Adrenal gland (tissue), 19 donors: ENCODE measurements at places on chromosomes 4 and X.

DNA sequence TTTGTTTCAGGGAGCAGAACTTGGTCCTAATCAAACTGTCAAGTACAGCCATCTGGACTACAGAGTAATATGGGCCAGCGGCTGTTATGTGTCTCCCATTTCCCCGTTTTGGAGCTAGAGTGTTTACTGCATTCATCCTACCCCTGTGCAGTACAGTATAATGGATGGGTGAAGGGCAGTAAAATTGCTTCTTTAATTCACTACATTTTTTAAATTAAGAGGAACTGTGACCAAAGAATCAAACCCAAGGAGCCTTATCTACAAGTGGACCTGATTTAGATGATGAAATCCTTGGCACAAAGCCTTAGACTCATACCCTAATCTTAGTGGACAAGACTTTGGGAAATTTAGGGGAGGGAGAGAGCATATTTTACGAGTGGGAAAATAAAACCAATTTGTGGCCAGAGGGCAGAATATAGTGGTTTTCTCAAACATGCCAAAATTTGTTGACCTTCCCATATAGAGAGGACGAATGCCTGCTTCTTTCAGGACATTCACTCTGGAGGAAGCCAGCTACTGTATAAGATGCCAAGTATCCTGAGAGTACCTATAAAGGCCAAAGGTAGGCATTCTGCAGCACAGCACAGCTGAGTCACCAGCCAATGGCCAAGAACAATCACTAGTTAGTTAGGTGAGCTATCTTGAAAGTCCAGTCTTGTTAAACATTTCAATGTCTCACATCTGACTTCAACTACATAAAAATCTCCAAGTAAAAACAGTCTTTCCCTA lies 253.8 kb upstream of the KCNIP4 start:
- DNase-seq = no peak

DNA sequence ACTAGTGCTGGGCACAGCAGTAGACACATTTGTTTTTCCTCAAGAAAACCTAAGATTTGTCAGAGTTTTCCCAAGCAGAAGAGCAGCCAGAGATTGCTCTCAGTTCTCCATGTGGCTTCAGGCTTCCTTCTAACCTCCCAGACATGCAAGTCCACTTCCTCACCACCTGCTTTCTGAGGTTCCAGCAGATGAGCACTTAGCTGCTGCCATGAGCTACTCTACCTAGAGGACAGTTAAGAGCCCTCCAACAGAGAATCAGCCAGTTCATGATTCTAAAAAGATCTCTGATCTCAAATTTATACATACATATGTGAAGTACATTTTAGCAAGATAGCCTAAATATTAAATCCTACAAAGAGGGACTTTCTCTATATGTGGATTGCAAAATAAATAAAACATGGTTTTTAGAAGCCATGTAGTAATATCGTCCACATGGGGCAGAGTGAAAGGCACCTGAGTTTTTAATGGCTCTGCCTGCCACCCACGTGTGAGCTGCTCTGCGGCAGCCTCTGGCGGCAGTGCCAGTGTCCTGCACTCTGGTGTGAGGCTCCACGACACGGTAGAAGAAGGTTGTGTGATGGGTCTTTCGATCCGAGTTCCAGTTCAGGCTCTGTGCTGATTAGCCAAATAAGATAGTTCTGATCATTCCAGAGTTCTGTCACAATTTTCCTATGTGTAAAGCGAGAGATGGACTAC lies 10.3 kb downstream of the CYP4V2 start:
- no peak for DNase-seq

- DNase-seq = peak; percentile 57
These were observed 54.0 kb downstream of the MAML3 start for GRCh38 chr4:140099983-140100382.

DNA sequence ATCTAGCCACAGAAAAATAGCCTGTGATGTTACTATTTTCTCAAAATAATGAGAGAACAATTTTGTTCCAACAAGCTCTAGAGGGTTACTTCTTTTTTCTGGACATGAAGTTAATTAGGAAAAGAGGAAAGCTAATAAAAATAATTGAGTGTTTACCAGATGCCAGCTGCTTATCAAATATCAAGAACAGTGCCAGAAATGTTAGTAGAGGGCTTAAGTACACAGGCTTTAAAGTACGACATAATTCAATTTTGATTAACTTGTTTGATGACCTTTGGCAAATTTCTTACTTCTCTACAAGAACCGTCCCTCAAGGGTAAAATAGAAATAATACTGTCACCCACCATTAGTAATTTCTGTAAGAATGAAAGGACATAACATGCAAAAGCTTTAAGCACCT lies 977.0 kb downstream of the FSTL5 start:
- DNase-seq = no peak

DNA sequence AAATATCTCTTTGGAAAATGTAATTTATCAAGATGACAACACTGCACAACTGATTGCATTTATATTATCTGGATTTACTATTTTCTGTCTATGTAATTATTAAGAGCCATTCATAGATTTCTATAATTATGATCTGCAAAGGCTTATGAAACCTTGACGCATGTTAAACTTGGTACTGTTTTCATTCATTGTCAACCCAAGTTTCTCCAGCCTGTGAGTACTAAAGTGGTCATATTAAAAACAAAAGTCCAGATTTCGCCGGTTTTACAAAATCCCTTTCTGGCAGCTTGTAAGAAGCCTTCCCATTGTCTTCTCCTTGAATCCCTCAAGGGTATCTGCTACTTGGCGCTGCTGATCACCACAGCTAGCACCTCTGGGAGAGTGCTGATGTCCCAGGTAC lies 19.7 kb upstream of the GRPR start:
- DNase-seq = no peak

GRCh38 chr4:112422644-112423043 lies 93.3 kb downstream of the NEUROG2 start:
- DNase-seq = no peak

- DNase-seq = no peak
These were observed 506.9 kb downstream of the MID1IP1 start for GRCh38 chrX:39308126-39308525.

GRCh38 chrX:11334165-11334564 lies 41.0 kb downstream of the AMELX start:
- DNase-seq = no peak

DNA sequence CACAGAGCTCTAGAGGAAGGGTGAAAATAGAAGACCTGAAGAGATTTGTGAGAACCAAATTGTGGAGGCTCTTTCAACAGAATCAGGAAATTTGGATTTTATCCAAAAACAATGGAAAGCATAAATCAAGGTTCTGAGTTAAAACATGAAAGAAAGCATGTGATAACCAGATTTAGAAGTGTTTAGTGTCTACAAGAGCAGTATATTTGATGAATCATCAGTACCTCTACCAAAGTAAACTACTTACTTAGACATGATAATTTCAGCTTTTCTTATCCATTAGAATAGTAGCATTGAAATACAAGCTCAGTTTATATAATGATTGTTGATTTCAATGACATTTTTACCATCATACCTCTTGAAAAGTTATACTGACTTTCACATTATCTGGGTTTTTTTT lies 25.9 kb upstream of the INTU start:
- DNase-seq = no peak

GRCh38 chrX:125810856-125811255 lies 355.2 kb downstream of the DCAF12L2 start:
- DNase-seq = no peak

- peak; percentile 95 for DNase-seq
These were observed 222.4 kb downstream of the CRLF2 start for GRCh38 chrX:989959-990510.

GRCh38 chrX:130179579-130180215 lies 7.9 kb downstream of the RAB33A start:
- no peak for DNase-seq

DNA sequence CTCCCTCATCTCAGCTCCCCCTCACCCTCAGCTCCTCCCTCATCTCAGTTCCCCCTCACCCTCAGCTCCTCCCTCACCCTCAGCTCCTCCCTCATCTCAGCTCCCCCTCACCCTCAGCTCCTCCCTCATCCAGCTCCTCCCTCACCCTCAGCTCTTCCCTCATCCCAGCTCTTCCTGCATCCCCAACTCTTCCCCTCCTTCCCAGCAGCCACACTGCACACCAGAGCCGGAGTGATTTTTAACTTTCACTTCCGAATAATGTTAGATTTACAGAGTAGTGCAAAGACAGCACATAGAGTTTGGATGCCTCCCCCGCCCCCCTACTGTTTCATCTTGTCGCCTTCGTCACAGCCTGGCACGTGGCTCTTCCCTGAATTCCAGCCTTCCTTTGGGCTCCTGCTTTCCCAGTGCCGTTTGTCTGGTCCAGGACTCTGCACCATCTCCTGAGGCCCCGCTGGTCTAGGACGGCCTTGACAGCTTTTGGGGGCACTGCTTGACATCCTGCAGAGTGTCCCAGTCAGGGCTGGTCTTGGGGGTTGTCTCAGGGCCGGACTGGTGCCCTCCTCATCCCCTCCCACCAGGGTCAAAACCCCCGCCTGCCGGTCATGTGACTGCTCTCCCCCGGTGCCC lies 110.2 kb downstream of the FAM53A start:
- DNase-seq = no peak

- no peak for DNase-seq
These were observed 35.0 kb upstream of the SLC4A4 start for GRCh38 chr4:71303850-71304249.

DNA sequence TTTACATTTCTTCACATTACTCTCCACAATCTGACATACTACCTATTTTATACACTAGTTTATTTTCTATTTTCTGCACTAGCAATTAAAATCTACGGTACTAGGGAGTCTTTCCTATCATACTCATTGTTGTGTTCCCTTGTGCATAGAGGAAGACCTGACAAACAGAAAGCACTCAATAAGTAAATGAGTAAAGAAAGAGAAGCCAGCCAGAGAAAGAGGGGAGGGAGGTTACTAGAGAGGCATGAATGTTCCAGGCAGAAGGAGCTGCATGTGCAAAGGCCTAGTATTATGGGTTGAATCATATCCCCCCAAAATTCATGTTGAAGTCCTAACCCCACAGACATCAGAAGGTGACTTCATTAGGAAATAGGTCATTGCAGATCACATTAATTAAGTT lies 114.0 kb downstream of the ZAR1 start:
- DNase-seq = no peak

GRCh38 chr4:1490011-1490653 lies 83.9 kb upstream of the NKX1-1 start:
- no peak for DNase-seq

GRCh38 chr4:70380578-70380977 lies 2.4 kb upstream of the SMR3B start:
- no peak for DNase-seq

DNA sequence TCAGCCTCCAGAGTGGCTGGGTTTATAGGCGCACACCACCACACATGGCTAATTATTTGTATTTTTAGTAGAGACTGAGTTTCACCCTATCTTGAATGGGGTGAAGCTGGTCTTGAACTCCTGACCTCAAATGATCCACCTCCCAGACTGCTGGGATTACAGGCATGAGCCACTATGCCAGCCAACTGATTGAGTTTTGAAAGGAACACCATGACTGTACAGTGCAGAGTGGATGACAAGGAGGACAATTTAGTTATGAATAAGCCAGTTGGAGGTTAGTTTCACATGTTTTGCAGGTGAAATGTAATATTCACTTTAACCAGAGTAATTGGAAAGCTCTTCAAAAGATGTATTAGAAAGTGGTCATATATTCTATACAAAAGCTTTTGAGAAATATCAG lies 60.8 kb downstream of the PCDH18 start:
- DNase-seq = no peak
